ENCODE measurements at places on chromosomes 2 and 18.

GRCh38 chr2:6446938-6447608, 418.6 kb downstream of the CMPK2 start:
- no peak for DNase-seq

DNA sequence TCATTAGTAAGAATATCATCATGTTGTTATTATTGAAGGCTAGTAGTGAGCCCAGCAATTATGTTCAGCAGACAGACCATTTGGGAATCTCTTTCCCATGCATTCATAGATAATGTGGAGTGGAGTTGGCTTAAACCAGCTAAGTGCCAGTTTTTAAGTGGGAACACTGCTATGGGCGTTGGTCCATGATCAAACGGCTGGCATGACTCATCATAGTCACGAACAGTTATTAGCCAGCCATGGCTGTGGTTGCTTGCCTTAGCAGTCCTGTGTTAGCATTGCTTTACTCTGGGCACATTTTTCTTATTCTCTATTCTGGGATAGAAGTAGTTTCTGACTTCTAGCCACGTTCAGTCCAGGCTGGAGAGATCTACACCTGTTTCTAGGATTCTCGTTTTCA, 17.7 kb downstream of the EIF4E2 start:
- no peak for DNase-seq

- no peak for DNase-seq
Measured at GRCh38 chr2:118672571-118673158, 174.8 kb downstream of the EN1 start.

DNA sequence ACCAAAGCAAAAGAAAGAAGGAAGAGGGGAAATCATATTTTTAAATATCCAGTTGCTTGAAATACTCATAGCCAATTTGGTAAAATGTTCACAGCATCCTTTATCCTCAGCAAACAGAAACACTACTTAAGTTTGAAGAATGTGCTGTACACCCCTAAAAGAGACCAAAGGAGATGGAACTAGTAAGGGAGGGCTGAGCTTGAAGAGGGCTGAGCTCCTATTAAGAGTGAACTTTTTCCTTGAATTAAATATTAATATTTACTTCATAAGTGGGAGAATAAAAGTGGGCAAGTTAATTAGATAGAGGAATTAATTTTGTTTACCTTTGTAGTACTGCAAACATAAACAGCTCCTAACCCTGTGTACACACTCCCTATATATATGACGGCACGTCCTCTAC, 7.0 kb downstream of the EVX2 start:
- DNase-seq: no peak

- no peak for DNase-seq
Measured at GRCh38 chr2:68849579-68850030, 21.6 kb downstream of the BMP10 start.

DNA sequence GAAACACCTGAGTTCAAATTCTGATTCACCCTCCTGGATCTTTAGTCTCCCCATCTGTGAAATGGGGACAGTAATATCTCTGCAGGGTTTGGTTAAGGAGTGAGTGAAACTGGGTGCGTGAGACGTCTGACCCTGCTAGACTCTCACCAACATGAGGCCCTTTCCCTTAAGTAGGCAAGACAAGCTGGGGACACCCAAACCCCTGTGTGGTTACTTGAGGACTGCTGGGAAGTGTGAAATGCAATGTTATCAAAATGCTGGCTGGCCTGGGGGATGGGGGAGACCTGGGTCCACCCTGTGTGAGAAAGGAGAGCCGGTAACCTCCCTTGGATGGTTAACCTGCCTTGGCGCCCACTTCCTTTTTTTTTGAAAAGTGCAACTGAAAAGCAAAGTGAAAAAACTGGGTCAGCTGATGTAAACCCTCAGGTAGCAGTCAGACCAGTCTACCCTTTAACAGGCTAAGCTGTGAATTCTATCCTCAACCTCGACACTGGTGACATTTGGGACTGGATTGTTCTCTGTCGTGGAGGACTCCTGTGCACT, 82.3 kb downstream of the INPP5D start:
- no peak for DNase-seq

DNA sequence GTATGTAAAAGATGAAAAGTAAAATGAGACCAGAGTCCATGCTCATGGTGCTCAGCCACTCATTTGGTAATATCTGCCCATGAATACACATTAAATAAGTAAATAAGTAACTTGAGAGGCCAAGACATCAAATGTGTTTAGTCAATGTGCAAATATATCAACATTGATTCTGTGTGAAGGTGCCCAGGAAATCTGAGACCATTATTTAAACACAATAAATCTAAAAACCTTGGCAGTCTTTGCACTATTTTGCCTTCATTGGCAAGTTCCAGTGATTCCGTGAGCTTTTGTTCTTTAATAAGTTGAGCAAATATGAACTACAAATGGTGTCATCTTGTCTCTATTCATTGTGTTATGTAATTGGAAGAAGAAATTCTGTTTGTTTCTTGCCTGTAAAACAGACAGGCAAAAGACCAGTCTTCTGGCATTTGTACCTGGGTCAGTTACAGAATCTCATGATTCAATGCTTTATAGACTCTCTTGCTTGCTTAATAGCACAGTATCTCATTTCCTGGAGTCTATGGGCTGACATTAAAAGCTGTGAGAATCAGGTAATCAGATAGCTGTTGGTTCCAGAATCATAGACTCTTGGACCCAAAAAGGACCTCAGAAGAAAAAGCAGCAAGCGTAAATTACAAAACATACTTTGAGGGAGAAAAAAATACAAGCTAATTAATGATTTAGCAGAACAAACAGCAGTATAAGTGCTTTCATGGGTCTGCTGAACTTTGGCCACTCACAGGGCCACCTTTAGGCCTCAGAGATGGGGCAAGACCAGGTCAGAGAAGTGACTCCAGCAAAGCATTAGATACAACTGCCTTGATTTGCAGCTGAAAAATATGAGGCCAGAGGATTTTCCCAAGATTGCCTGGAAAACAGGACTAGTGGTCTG, 20.0 kb upstream of the SERPINB3 start:
- DNase-seq: no peak
